ENCODE measurements at places on chromosomes 6 and 20.
A peak's percentile ranks its signal among the peaks of the same experiment; 100 is the strongest.

DNA sequence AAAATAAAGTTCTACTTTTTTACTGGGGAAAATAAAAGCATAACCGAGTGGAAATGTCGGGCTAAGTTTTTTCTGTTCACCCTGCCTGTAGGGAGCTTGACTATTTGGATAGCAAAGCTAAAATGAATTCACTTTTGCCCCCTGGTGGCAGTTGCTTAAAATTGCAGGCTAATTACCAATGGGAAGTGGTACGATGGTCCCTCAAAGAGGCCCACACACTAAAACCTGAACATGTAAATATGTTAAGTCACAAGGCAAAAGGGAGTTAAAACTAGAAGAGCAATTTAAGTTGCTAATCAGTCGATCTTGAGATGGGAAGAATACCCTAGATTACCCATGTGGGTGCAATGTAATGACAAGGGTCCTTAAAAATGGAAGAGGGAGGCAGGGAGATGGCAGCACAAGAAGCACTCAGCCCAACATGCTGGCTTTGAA is 916 bp upstream of the SUN5 start:
- no peak for DNase-seq

- DNase-seq, result no peak
Observed at GRCh38 chr6:159804504-159804903, 4.4 kb downstream of the PNLDC1 start.

GRCh38 chr6:38436726-38437465 is 202.8 kb downstream of the BTBD9 start:
- peak; percentile 26 for DNase-seq

DNA sequence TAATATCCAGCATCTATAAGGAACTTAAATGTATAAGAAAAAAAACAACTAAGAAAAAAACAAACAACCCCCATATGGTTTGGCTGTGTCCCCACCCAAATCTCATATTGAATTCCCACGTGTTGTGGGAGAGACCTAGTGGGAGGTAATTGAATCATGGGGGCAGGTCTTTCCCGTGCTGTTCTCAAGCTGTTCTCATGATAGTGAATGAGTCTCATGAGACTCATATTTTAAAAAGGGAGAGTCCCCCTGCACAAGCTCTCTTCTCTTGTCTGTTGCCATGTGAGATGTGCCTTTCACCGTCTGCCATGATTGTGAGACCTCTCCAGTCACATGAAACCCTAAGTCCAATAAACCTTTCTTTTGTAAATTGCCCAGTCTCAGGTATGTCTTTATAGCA is 105.7 kb upstream of the GJE1 start:
- no peak for DNase-seq

DNA sequence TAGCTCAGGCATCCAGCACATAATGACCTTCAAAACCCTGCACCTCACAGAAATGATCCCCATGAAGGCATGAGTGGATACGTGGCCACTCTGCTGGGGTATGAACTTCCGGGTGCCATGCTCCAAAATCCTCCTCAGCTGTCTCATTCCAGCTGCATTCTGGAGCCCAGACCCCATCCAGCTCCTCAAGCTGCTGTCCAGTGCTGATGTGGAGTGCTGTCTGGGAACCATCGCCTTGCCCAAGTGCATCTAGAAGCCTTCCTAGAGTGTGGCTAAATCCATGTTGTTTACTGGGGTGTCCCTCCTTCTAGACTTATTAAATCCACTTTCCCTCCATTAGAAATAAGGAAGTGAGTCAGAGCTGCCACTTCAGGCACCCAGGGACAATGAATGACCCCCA is 130.8 kb upstream of the PTPRT start:
- DNase-seq, result no peak

- DNase-seq, result no peak
Observed at GRCh38 chr6:158330016-158330415, 17.8 kb downstream of the TULP4 start.

- no peak for DNase-seq
Observed at GRCh38 chr6:170313716-170314295, 7.2 kb downstream of the FAM120B start.

GRCh38 chr6:6711832-6712448 is 123.4 kb downstream of the LY86 start:
- DNase-seq, result no peak

DNA sequence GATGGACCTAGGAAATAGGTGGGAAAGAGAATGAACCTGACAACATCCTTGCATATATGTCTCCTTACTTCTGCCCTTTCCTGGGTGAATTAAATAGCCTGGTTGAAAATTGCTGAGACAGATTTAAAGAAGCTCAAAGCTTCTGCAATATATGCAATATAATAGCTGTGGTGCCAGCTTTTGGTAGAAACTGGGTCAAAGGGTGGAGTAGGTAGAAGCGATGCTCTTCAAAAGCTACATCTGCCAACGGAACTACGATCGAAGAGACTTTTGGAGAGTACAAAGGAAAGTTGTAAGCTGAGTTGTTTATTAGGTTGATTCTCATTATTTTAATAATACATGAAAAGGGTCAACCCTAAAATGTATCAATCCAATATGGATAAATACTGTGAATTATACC is 22.8 kb upstream of the TTK start:
- no peak for DNase-seq

DNA sequence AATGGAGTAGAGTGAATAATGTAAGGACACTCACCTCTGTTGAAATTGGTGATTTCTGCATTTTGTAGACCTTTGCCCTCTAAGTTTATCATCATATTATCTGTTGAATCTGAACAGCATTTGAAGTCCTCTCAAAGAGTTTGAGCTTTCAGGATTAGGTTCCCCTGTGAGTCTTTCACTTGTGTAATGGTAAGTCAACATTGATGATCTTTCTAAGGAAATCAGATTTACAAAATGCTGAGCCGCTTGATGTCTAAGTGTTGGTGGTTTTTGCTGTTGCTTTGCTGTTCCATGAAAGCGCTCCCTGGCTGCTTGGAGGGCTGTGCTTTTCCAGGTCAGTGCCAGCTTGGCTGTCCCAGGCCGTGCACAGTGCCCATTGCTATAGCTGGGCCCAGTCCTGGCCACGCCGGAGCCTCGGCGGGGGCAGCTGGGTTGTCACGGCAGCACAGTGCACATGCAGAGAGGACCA is 33.8 kb upstream of the KIF25 start:
- DNase-seq, result no peak

DNA sequence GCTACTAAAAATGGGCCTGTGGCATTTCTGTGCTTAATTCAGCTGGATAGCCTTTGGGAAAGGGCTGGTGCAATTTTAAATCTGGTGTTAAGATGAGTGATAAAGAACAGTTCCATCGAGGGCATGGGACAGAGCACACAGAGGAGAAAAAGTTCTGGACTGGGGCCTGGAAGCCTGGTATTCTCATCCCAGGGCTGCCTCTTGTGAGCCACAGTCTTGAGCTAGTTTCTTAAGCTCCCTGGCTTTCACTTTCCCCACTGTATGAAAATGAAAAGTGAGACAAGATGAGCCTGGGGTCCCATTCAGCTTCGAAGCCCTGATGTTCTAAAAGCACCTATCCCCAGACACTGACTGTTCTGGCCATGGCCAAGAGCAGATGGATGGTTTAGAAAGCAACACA is 14.3 kb upstream of the LAMA4 start:
- no peak for DNase-seq

DNA sequence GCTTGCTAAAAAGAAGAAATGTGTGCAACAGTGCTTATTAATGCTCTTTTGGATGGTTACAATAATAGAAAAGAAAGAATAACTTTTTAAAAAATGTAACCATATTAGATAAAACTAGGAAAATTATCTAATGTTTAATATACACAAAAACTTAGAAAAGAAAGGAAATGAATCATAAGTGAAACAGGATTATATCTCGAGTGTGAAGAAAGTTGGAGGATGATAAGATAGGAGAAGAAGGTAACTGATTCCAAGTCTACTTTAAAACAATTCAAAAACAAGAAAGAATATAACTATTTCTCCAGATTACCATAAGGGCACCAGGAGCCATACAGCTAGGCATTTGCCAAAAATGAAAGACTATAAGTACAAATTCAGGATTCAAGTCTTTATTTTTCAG is 73.0 kb downstream of the PHIP start:
- DNase-seq, result no peak

- DNase-seq, result no peak
Observed at GRCh38 chr6:47952640-47953039, 158.4 kb downstream of the PTCHD4 start.

DNA sequence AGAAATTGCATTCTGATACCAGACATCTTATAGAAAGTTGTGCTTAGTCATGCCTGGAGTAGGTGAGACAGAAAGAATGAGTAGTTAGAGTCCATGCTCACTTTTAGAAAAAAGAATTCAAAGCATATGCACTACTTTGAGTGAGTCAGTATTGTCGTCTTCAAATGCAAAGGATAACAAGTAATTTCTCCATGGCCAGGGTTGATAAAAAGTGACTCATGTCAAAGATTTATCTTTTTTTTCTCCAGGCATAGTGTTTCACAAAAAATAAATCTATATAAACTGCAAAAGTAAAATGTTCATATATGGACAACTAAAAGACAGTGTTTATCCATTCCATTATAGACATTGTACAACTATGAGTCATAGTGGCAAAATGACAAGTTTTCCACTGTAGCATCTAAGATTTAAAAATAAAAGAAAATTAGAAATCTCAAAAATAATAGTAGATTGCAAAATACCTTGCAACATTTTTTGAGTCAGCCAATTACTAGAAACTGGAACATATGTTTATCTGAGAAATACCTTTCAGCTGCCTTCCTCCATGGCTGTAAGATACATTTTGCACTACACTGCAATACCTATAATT is 329.6 kb downstream of the GRIK2 start:
- DNase-seq, result peak; percentile 94

- DNase-seq, result no peak
Observed at GRCh38 chr6:89368999-89369398, 16.5 kb upstream of the UBE2J1 start.

DNA sequence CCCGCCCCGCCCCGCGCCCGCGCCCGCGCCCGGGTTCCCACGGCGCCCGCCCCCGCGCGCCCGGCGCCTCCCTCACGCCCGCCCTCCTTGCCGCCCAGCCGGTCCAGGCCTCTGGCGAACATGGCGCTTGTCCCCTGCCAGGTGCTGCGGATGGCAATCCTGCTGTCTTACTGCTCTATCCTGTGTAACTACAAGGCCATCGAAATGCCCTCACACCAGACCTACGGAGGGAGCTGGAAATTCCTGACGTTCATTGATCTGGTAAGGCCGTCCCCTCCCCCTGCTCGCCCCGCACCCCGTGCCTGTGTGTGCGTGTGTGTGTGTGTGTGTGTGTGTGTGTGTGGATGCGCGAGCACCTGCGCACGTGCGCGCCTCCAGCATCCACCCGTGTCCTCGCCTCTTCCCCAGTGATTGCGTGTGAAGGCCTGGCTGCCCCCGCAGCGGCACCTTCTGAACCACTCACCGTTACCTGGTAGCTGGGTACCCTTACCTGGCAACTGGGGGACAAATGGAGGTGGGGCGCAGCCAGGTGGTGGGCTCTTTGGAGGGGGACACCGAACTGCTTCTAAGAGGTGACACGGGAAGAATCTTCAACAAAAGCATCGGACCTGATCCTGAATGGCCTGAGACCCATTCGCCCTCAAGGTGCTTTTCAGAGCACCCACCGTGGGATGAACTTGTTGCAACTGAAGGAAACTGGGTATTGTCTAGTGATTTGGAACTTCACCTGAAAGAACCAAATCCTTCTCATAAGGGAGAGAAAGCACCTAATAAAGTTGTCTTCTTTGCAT is at the start of gene AIG1:
AIG1 (plus strand) TSS at position 84 of the 791 bp plus-strand sequence; CDS start at position 121, 37 bp downstream.
- peak; percentile 14 for DNase-seq
